Left lung (tissue), 14 donors: ENCODE measurements at places on chromosomes 7 and 10. TPM values are rescaled to one million over a fixed set of nuclear protein-coding genes. Genes with fewer than 3 reads are reported as not detected.

DNA sequence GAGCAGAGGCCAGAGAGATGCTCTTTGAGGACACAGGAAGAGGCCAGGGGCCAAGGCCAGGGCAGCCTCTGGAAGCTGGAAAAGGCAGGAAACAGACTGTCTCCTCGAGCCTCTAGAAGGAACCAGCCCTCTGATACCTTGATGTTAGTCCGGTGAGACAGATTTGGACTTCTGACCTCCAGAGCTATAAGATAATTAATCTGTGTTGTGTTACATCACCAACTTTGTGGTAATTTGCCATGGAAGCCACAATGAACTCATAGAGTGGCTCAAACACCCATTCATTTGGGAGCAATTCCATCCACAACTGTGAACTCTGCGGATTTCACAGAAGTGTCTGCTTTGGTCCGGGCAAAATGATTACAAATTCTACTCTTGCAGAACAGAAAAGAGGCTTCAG, 48.7 kb downstream of the OAT start:
- DNase-seq, result no peak

GRCh38 chr10:83373671-83374070, 765.6 kb upstream of the GHITM start:
- DNase-seq, result no peak

DNA sequence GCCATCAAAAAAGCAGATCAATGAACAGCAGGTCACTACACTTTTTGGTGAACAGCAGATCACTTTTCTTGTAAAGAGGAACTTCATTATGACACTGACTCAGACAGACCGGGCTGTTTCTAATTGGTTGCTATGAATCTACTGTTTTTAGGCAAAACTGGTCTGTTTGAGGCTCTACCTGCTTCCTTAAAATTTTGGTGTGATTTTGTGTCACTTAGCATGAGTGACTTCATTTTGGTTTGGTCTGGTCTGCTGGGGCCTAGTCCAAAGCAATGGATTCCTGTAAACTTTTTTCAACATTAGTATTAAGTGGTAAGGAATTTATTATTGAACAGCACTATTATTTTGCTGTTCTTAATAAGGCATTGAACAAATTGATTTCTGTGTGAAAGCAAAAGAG, 41.8 kb upstream of the C10orf71 start:
- DNase-seq, result no peak

DNA sequence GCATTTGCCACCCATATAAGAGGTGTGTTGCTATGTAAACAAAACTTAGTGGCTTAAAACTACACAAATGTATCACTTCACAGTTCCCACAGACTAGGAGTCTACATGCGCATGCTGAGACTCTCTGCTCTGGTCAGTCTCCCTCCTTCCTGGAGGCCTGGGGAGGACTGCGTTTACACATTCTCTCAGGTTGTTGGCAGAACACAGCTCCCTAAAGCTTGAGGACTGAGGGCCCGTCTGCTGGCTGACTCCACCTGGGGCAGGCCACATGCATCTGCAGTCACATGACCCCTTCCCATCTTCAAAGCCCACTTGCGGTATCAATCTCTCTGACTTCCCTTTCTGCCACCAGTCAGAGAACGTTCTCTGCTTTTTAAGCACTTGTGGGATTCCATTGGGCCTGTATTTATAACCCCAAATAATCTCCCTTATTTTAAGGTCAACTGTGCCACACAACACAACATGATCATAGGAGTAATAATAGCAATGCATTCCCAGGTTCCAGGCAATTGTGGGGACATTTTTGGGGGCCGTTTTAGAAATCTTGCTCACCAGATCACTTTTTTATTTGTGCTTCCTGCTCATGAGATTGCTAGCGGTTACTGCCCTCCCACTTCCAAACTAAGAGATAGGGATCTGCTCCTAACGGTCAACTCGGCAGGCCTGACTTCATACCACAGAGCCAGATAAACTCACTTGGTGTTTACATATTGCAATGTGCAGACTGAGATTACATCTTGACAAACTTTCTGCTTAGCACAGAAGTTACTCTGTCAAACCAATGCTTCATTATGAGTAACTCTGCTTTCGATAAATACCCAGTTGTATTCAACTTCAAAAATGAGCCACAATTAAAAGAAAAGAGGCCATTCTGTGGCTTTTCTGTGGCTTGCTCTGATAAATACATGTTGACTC, 96.3 kb downstream of the ALOX5 start:
- DNase-seq, result no peak

- no peak for DNase-seq
These were observed 274.0 kb upstream of the GLI3 start for GRCh38 chr7:42511027-42511426.

Gene SEMA4G
- polyA plus RNA-seq, result 44.2 TPM

DNA sequence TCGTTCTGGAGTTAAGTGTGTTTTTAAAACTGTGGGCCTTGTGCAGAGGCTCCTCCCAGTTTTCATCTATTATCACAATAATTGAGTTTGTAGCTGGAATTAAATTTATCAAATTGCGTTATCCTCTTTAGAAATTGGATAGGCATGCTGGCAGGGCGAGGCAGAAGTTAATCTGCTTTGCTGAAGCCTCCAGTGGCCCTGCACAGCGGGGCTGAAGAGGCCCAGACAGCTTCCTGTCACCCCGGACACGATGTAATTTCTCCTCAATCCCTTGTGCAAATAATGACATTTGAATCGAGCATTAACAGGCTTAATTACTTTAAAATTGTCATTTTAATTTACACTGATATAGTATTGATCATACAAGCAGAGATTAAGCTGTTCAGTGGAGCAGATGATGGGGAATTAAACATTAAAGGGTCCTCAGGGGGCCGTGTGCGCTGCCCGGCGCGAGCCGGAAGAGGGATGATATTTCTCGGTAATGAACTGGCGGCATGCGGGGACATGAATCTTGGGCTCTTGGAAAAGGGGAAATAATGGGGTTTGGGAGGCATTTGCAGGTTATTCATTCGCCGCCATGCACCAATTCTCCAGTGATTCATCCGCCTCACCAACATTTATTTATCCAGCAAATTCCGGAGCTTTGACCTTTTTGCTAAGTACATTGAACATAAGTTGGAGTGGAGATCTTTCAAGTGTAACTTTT, 118.5 kb downstream of the NKX6-2 start:
- no peak for DNase-seq

DNA sequence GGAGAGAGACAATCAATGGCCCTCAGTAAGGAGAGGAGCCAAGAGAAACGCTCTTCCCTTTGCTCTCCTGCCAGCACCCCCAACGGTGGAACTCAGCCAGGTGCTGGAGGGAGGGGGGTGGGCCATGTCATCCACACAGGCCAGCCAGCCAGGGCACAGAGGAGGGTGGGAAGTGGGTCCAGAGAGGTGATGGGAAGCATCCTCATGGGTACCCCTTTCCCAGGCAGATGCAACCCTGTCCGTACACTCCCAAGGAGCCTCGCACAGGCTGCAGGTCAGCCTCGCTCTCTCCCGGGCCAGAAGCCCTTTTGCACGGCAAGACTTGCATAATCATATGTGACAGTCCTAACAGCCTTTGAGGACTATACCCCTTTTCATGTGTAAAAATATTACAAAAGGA, 142.0 kb upstream of the NAMPT start:
- DNase-seq, result no peak

DNA sequence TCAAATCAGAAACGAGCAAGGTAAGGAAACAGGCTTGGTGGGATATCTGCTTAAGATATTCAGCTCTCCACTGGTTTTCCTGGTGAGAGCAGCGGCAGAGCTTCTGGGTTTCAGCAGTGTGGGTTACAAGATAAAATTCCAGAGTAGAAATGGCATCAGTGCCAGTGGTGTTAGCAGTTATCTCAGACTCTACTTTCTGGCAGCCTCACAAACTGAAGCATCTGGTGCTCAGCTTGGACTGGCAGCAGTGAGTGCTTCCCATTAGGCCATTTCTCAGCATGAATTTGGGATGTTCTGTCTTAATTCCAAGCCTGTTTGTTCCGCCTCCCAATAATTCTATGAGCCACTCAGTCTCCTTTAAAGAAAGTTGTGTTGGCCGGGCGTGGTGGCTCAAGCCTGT, 6.9 kb upstream of the GSTO2 start:
- no peak for DNase-seq

- DNase-seq, result no peak
These were observed 88.5 kb downstream of the CCNY start for GRCh38 chr10:35424680-35425285.

DNA sequence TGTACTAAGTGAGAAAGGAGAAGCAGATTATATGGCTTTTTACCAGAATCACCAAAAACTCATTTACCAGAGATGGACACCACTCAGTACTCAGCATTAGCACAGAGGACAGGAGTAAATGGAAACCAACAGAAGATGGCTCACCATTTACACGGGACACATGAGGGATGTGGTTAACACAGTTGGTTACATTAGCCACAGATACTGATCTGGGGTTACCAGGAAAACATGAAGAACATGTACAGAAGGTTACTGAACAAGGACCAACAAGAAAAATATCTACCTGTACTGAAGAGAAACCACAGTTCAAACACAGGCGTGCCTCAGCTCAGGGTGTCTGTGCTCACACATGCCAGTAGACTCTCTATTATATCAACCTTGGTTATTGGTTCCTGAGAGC, 1285.8 kb upstream of the SORCS1 start:
- DNase-seq, result no peak

Gene HOGA1
- polyA plus RNA-seq, result 1.4 TPM

Gene GDF2
- polyA plus RNA-seq, result 0.39 TPM

GRCh38 chr7:139681463-139681755, 96.4 kb downstream of the HIPK2 start:
- no peak for DNase-seq

GRCh38 chr7:38020121-38020785, 99.8 kb downstream of the EPDR1 start:
- no peak for DNase-seq

- no peak for DNase-seq
These were observed 210.8 kb upstream of the CSTF2T start for GRCh38 chr10:51910189-51910588.

- DNase-seq, result no peak
These were observed 46.8 kb downstream of the FAM107B start for GRCh38 chr10:14727924-14728323.

DNA sequence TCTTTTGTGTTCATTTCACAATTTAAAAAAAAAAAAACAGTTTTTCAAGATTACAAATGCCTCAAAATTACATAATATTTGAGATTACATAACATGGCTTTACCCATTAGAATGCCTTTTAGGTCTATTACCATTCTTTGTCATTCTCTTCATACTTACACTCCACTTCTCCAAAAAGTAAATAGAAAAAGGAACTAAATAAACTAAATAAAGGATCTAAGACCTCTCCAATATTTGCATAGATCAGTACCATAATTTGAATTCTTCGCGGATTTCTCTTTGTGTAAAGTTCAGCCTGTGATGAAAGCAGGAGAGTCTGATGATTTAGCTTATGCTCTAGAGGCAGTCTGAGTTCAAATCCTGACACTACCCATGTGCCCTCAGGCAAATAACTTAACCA, 56.4 kb upstream of the C1GALT1 start:
- no peak for DNase-seq

DNA sequence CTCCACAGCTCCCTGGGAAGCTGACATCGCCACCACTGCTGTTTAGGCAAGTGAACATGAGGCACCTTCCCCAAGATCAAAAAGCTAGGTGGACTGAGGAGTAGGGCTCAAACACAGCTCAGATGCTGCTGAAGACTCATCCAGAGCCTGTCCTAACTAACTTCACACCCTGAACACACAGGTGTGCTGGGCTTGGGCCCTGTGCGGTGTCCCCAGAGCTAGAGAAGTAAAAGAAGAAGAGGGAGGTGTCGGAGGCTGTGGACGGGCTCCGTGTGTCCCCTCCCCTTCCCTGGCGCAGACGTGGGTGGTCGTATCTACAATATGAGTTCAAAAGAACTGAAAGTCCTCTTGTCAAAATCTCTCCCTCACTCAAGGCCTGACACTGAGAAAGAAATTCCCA, 373.4 kb upstream of the MGMT start:
- no peak for DNase-seq

DNA sequence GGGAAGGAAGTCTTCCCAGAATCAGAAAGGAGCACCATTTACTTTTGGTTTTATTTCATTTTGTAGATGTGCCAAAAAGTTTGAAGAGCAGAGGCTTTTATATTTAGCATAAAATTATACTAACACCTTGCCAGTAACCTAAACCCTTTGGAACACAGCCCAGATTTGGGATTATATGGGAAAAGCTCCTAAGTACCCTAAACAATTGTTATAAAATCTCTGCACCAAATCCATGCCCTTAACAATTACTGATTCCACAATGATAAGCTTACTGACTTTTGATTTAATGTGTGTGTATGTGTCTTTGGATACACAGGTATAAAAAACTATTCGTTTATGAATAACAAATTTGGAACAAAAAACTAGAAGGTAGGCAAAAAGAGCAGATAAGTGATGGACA, 39.0 kb upstream of the TMEM229A start:
- DNase-seq, result no peak

DNA sequence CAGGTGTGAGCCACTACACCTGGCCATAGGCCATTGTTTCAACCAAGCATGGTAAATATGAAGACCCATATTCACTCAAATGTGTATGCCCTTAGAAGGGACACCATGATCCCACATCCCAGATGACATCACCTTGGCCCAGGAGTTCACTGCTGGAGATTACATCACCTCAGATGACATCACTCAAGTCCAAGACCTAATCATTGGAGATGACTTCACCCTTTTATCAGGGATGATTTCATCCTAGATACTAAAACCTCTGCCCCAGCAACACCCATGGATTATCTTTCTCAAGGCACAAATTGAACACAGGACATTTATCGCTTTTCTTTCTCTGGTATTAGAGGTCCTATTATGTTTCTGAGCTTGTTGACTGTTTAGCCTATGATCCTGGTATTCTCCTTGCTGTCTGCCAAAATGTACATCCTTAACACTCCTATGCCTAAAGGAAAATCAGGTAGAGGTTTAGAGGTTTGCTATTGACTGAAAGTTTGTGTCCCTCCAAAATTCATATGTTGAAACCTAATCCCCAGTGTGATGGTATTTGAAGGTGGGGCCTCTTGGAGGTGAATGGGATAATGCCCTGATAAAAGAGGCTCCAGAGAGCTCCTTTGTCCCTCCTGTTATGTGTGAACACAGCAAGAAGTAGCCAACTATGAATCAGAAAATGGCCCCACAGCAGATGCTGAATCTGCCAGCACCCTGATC, 9.8 kb upstream of the CYP2C18 start:
- no peak for DNase-seq

Gene URGCP
- 37.5 TPM for polyA plus RNA-seq

DNA sequence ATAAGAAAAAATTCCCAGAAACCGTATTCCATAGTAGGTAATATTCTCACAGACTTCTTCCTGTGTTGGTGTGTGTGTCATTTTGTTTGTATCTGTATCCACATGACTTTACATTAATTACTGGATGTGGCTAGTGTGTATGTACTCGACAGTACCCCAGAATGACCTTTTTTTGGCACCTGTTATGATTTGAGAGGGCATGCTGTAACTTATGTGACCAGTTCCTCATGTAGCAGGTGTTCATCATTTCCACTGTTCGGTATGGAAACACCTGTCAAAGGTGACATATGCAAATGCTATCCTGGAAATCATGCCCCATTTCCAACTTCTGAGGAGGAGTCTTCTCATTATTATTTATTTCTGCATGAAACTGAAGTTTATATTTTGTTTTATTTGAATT, 89.3 kb downstream of the ZMYND11 start:
- DNase-seq, result no peak
